ENCODE measurements at places on chromosomes 4 and X.

GRCh38 chr4:166501941-166502382 is 628.9 kb downstream of the TLL1 start:
- DNase-seq = peak; percentile 83

DNA sequence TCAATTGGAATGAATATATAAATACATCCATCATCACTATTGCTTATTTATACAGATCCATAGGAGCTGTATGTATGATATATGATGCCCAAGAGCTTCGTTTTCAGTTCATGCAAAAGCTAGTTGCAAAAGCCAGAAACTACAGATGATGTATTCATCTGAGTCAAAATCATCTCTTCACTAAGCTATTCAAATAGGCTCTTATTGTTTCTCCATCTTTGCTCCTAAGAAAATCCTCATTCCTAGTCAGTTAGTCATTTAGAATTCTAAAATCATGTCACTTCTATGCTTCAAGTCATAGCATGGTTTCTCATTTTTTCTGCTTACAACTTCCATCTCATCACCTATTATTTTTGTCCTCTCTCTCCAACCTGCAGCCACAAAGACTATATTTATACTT is 300.1 kb upstream of the TRAM1L1 start:
- no peak for DNase-seq

- DNase-seq = no peak
Observed at GRCh38 chr4:161714022-161714751, 449.6 kb downstream of the FSTL5 start.

DNA sequence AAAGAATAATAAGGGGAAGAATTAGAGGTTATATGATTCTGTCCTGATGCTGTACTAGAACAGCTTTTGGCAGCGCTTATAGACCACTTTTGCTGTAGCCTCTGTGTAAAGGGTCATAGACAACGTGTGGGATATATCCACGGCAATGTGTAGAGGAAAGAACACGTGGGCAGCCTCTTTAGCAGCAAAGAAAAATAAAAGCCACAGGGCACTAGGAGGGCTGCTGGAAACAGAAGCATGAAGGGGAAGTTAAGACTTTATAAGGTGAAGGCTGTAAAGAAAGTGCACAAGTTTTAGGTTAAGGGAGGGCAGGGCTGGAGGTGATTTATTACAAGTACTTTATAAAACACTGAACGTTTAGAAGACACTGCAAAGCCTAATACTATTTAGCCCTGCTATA is 20.1 kb upstream of the PHEX start:
- no peak for DNase-seq

DNA sequence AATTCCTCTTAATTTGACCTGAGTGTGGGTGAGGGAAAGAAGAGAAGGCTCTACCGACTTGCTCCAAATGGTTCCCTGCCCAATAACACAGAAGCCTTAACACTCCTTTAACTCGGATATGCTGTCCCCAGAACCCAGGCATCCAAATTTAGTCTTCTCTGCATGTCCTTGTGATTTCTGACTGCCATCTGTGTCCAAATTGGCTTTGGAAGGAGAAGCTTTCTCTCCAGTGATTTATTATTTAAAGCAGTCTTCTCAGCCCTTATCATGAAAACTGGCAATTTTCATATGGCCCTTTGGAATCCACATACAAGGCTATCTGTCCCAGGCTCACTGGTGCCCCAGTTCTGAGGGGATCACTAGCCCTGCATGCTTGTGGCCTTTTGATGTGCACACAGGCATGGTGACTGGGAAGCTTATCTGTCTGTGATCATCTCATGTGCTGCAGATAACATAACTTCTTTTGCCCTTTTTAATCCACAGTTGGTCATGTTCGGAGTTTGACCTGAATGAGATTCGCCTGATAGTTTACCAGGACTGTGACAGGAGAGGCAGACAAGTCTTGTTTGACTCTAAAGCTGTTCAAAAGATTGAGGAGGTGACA is 56.7 kb downstream of the FNIP2 start:
- no peak for DNase-seq

DNA sequence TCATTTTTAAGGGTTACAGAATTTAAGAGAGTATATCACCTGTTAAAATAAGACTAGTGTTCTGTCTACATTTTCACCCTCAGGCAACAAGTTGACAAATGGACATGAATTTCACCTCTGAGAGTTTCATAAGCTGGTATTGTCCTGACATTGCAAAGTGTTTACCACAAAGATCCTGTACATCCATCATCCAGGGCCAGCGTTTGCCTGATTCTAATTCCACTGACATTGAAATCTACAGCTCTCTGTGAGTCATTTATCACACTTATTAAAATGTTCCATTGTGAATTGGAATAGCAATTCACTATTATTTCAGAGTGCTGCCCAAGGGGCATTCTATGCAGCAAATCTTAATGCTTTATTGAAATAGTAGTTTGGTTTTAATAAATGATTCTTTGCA is 1499.4 kb upstream of the PCDH7 start:
- no peak for DNase-seq

GRCh38 chr4:113008716-113009115 is 40.7 kb upstream of the ANK2 start:
- no peak for DNase-seq

GRCh38 chr4:161457311-161457710 is 706.5 kb downstream of the FSTL5 start:
- no peak for DNase-seq

DNA sequence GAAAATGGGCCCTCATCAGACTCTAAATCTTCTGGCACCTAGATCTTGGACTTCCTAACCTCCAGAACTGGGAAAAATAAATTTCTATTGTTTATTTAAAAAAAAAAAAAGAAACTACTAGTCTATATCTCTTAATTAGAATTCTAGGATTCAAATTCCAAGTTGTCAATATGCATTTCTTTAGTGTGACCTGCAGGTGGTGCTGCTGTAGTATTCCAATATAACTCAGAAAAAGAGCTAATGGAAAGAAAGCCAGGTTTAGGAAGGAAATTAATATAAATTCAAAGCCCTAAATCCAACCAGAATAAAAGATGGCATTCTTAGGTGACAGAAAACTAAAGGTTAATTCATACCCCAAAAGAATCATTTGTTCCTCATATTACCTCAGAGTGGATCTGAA is 80.0 kb upstream of the NALF2 start:
- no peak for DNase-seq

DNA sequence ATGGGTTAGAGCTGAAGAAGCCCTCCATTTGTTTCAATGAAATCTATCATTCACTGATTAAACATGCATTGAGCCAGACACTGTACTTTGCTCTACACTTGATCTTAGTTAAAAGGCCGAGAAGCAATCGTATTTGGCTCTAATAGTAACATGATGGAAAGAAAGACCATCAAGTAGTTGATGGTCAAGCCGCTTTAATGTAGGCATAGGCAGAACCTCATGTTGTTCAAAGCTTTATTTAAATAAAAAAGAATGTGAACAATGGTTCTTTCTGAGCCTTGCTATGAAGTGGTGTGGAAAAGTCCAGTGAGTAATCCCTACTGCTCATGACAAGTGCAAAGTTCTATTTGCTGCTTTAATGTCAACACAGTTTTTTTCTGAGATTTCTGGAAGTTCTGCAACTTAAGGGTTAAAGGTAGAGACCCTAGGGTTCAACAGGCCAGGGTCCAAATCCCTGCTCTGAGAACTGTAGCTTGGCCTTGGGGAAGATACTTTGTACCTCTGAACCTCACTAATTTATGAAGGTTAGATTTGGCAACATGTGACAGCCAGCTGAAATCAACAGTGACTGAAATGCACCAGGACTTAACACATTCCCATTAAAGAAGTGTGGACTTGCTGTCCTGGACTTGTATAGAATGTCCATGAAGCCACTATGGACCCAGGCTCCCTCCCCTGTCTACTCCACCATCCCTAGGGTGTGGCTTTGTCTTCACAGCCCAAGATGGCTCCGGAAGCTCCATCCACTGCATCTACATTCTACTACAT is 17.9 kb upstream of the LAP3 start:
- DNase-seq = no peak

- DNase-seq = no peak
Observed at GRCh38 chr4:145795521-145795920, 115.6 kb downstream of the C4orf51 start.

- no peak for DNase-seq
Observed at GRCh38 chr4:176290520-176290919, 21.5 kb upstream of the ASB5 start.

DNA sequence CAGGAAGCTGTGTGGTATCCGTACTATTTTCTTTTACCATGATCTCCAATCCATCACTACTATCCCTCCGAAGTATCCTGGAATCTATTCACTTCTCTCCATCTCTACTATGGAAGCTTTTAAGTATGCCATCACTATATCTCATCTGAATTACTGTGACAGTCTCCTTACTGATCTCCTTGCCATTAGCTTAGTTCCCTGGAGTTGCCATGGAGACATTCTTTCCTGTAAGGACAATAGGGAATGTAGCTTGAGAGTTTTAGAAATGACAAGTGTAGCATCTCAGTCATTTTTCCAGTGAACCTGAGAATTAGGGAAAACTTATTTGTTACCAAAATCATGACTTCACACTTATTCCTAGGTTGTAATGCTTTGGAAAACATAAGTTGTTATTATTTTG is 86.3 kb downstream of the HPGD start:
- DNase-seq = no peak

DNA sequence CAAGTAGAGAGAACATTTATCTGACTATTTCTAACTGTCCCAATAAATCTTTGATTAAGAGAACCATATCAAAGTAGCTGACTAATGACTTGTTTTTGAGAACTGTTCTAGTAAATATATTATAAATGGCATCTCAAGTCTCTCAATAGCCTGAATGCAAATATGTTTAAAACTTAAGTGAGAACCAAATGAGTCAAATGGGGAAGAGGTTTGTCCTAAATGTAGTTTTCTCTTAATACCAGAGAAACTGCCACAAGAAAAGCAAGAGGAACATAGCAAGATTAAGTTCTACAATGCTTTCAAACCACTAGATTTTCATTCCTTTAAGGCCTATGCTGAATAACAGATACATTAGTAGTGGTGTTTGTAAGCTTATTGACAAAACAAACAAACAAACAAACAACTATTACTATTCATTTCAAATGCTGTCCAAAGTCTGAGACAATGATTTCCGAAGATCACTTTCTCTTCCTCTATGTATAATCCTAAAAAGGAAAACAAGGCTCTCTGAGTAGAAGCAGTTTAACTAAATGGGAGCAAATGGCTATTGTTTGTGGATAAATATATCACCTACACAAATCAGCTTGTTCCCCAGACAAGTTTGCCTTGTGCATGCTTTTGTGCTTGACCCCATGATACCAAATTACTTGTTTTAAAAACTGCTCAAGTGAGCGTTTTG is 408.4 kb upstream of the EMCN start:
- DNase-seq = no peak

DNA sequence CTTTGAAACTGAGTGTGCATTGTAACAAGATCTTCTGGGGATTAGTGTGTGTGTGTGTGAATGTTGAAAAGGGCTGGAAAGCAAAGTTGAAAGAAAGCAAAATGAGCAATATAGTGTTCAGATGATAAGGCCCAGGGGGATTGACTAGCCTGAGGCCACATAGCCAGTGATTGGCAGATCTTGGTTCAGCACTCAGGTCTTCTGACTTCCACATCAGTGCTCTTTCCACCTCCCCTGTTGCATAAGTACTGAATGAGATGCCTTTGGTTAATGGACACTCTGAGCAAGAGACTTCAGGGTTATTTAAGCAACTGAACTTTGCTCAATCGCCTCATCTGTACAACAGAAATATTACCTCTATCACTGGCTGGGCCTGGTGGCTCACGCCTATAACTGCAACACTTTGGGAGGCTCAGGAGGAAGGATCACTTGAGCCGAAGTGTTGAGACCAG is 120.4 kb downstream of the TMEM164 start:
- no peak for DNase-seq

DNA sequence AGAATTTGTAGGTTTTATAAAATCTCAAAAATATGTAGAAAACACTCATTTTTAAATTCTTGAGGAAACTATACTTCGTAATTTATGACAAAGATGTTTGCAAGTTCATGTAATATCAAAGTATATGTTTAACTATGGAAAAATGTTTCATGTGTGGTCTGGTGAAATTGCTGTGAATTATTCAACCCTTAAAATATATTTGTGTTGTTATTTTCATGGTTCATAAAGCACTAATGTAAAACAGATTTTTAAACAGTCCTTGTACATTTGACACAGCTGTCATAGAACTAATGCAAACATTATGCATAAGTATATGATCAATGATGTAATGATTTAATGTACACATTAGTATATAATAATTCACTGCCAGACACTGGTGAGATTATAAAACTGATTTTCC is 83.1 kb upstream of the ARSJ start:
- no peak for DNase-seq

GRCh38 chr4:3031357-3032082 is 42.8 kb downstream of the HTT-AS start:
- no peak for DNase-seq

- no peak for DNase-seq
Observed at GRCh38 chr4:79450053-79450452, 42.0 kb upstream of the GK2 start.

- no peak for DNase-seq
Observed at GRCh38 chrX:48794340-48794910, 7.4 kb upstream of the HDAC6 start.

GRCh38 chr4:16582526-16582925 is 315.9 kb downstream of the LDB2 start:
- peak; percentile 72 for DNase-seq

DNA sequence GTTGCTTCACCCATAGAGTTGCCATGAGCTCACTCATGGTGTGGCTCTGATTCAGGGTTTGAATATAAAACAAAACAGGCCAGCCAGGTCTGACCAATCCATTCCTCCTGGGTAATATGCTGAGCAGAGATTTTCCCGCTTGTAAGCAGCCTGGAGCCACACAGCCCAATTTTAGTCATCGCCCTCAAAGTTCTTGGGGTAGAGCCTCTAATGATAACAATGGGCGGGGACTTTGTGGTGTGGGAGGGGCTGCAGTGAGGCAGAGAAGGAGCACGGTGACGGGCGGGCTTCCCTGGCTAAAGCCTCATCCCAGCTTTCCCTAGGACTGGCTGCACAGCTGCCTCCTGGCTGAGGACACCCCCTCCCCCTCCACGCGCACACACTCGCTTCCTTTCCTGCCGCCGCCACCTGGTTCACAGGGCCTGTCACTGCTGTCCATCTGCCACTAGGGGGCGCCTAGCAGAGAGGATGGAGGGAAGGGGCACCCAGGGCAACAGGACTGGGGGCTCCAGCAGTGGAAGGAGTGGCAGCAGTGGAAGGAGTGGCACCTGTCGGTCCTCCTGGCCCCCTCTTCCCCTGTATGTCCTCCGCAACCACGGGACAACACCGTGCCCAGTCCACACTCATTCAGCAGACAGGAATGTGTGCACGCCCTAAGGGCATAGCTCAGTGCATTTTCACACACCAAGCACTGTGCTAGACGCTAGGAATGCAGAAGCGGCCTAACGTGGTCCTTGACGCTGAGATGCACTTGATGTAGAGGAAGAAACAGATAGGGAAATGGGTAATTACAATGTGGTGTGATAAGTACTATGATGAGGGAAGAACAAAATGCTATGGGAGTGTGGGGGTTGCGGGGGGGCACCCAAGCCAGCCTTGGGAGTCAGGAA is 26.8 kb downstream of the PRPS1 start:
- peak; percentile 98 for DNase-seq

GRCh38 chr4:133278591-133278990 is 129.5 kb downstream of the PCDH10 start:
- DNase-seq = no peak
